ENCODE measurements at places on chromosomes 5 and 9. TPM values are rescaled to one million over a fixed set of nuclear protein-coding genes. Genes with fewer than 3 reads are reported as not detected.
A peak's percentile ranks its signal among the peaks of the same experiment; 100 is the strongest.

GRCh38 chr9:33165263-33166151, 1.6 kb downstream of the B4GALT1 start:
- no peaks in the 10 kb centered on the region for H3K36me3 ChIP-seq
- peak overlapping the region; percentile 86 for H3K4me3 ChIP-seq
- peak overlapping the region; percentile 95 for H3K27ac ChIP-seq
- H3K27me3 ChIP-seq, result no peaks in the 10 kb centered on the region
- peaks cover 36% of the 10 kb centered on the region for H3K4me1 ChIP-seq

GRCh38 chr5:126016256-126016655, 407.0 kb upstream of the GRAMD2B start:
- H3K4me3 ChIP-seq, result no peak overlapping the region
- no peaks in the 10 kb centered on the region for H3K4me1 ChIP-seq
- no peaks in the 10 kb centered on the region for H3K27me3 ChIP-seq
- no peak overlapping the region for H3K27ac ChIP-seq
- H3K36me3 ChIP-seq, result no peaks in the 10 kb centered on the region
- no peak for DNase-seq

Gene WASHC1
- total RNA-seq, result 12.2 TPM

DNA sequence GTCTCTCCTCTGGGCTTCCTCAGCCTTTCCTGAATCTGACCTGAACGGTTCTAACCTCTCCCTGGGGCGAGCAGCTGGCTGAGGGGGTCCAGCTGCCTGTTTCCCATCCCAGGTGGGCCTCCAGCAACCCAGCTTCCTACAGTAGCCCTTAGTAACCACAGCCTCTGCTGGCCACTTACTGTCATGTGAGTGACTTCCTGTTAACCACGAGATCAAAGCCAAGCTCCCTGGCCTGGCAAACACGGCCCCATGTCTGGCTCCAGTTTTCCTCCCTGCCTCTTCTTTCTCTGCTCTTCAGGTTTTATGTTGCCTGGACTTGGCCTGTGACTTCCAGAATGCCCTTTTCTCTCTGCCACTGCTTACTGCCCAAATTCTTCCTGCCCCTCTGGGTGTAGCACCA, 47.2 kb upstream of the DAB2IP start:
- H3K27ac ChIP-seq, result no peak overlapping the region
- H3K4me1 ChIP-seq, result no peaks in the 10 kb centered on the region
- H3K27me3 ChIP-seq, result no peaks in the 10 kb centered on the region
- H3K36me3 ChIP-seq, result no peaks in the 10 kb centered on the region
- DNase-seq, result no peak

DNA sequence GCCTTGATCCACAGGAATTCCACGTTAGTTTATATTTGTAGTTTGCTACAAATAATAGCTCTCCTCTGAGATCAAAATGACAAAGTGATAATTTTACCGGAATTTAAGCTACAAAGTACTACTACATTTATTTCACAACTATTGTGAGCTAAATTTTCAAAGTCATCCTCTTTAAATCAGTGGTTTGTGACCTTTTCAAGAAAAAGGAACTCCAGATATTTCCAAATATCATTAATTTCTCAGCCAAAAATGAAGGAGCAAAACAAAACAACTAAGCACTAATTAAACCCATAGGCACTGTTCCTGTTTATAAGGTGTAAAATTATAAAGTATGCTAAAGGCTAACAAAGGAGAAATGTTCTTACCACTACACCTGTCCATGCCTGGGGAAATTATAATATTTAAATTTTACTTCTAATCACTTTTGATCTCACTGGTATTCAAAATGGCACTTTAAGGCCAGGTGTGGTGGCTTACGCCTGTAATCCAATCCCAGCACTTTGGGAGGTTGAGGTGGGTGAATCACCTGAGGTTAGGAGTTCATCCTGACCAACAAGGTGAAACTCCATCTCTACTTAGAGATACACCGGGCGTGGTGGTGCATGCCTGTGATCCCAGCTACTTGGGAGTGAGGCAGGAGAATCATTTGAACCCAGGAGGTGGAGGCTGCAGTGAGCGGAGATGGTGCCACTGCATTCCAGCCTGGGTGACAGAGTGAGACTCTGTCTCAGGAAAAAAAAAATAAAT, 77.5 kb downstream of the CEMIP2 start:
- peaks cover 5% of the 10 kb centered on the region for H3K36me3 ChIP-seq
- no peak overlapping the region for H3K4me3 ChIP-seq
- H3K27ac ChIP-seq, result no peak overlapping the region
- no peak for DNase-seq
- H3K27me3 ChIP-seq, result no peaks in the 10 kb centered on the region

DNA sequence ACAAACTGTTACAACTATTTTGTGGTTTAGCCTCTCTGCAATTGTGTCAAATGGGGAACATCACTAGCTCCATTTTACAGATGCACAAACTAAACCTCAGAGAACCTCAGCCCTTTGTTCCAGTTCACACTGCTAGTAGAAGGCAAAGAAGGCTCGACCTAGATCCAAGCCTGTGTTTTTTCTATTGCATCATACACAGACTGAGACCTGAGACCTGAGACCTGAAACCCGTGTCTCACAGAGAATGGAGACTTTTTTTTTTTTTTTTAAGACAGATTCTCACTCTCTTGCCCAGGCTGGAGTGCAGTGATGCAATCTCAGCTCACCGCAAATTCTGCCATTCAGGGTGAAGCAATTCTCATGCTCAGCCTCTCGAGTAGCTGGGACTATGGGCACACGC, 120.8 kb downstream of the GALNT10 start:
- H3K27ac ChIP-seq, result no peak overlapping the region
- DNase-seq, result no peak
- H3K4me1 ChIP-seq, result no peaks in the 10 kb centered on the region
- no peak overlapping the region for H3K4me3 ChIP-seq
- no peaks in the 10 kb centered on the region for H3K36me3 ChIP-seq
- no peaks in the 10 kb centered on the region for H3K27me3 ChIP-seq

Gene CATSPER3
- total RNA-seq, result 0.85 TPM

Gene PURA
- 21.6 TPM for total RNA-seq

Gene XPA
- 7.0 TPM for total RNA-seq

Gene ITGA2
- total RNA-seq, result 19.7 TPM

GRCh38 chr5:94751460-94751859, 133.0 kb downstream of the SLF1 start:
- DNase-seq, result no peak
- H3K27me3 ChIP-seq, result no peaks in the 10 kb centered on the region
- no peak overlapping the region for H3K4me3 ChIP-seq

Gene ERAP2
- total RNA-seq, result 26.7 TPM

- no peak overlapping the region for H3K4me3 ChIP-seq
- no peak overlapping the region for H3K27ac ChIP-seq
- H3K36me3 ChIP-seq, result no peaks in the 10 kb centered on the region
Observed at GRCh38 chr9:101307051-101307450, 77.8 kb downstream of the BAAT start.

GRCh38 chr5:58615972-58616371, 33.1 kb downstream of the RAB3C start:
- no peaks in the 10 kb centered on the region for H3K27me3 ChIP-seq
- H3K36me3 ChIP-seq, result no peaks in the 10 kb centered on the region
- no peak overlapping the region for H3K27ac ChIP-seq
- no peak for DNase-seq

DNA sequence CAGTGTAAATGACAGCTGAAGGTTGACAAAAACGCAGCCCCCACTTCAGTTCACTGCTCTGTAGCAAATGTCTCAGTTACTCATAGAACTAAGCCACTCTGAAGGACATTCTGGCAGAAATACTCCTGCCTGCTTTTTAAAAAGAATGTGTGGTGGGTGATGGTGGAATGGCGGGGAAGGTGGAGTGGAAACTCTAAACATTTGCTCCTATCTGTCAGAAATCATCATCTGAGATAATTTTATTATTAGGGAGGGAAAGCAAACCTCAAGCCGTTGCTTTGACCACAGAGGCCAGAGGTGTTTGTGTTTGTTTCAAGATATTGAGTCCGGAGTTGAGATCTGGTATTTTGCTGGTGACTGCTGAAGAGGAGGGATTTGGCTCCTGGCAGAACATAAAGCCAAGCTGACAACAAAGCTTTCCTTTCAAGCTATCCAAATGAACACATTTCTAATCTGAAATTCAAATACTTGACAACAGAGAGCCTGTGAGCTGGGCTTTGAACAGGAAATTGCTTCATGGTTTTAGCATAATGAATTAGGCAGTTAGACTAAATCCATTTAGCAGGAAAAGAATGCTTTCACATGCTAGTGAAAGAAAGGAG, 362.7 kb downstream of the CSNK1G3 start:
- H3K4me1 ChIP-seq, result no peaks in the 10 kb centered on the region
- no peak for DNase-seq
- H3K27ac ChIP-seq, result no peak overlapping the region
- H3K27me3 ChIP-seq, result no peaks in the 10 kb centered on the region
- no peak overlapping the region for H3K4me3 ChIP-seq
- H3K36me3 ChIP-seq, result no peaks in the 10 kb centered on the region

DNA sequence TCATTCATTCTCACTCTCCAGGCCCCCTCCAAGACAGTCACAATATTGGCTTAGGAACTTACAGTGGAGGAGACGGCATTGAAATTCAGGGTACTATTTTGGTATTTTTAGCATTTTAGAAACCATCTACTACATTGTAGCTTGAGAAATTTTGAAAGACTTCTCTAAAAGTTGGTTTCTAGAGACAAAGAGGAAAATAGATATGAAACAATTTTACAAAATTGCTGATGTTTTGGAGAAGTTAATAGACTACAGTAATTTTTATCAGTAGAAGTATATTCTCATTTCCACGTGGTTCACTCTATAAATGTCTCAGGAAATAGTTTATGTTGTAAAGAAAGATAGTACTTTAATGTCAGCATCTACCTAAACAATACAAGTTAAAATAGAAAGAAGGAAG, 63.2 kb upstream of the ZSWIM6 start:
- no peaks in the 10 kb centered on the region for H3K4me1 ChIP-seq
- no peaks in the 10 kb centered on the region for H3K36me3 ChIP-seq
- no peak overlapping the region for H3K4me3 ChIP-seq

DNA sequence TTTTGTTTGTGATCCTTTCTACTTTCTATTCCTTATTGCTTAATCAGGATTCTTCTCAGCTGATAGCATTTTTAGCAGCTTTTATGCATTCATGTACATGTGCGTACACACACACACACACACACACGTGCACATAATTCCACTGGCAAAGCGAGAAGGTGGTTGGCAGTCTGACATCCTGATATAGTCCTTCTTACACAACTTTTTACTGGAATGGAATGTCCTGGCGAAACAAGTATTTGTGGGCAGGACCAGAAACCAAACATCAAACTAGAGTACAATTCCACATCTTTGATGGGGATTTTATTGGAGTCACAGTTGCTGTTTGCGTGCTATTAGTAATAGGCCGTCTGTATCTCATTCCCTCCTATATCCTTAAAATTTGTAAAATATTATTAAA, 356.5 kb downstream of the CCDC171 start:
- no peaks in the 10 kb centered on the region for H3K4me1 ChIP-seq
- DNase-seq, result no peak
- H3K27ac ChIP-seq, result no peak overlapping the region
- no peaks in the 10 kb centered on the region for H3K36me3 ChIP-seq
- no peak overlapping the region for H3K4me3 ChIP-seq

- H3K36me3 ChIP-seq, result peaks cover 19% of the 10 kb centered on the region
- H3K4me1 ChIP-seq, result no peaks in the 10 kb centered on the region
- peak; percentile 48 for DNase-seq
- H3K27ac ChIP-seq, result no peak overlapping the region
- H3K27me3 ChIP-seq, result no peaks in the 10 kb centered on the region
- no peak overlapping the region for H3K4me3 ChIP-seq
Observed at GRCh38 chr9:33924978-33925797, 108.2 kb downstream of the UBE2R2 start.

Gene MTAP
- total RNA-seq, result 22.0 TPM

DNA sequence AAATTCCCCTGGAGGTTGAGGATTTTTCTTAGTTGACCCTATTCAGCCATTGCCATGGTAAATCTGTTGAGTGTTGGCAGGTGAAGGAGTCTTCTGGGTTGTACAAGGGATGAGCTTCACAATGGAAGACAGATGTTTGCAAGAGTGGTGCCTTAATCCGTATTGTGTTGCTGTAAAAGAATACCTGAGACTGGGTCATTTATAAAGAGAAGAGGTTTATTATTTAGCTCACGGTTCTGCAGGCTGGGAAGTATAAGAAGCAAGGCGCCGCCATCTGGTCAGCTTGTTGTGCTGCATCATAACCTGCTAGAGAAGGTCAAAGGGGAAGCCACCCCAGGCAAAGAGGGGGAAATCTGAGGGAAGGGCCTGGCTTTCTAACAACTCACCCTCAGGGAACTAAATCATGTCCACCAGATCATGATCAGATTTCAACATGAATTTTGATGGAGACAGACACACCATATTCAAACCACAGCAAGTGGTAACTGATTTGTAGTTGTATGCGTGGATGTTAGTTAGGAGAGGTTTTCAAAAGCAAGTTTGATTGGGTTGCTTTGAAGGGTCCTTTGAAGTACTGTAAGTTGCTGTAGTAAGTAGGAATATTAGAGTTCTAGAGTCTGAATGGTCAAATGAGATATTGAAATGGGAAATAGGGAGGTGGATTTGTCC, 2.5 kb downstream of the TNPO1 start:
- peaks cover 9% of the 10 kb centered on the region for H3K4me1 ChIP-seq
- H3K4me3 ChIP-seq, result no peak overlapping the region
- H3K27ac ChIP-seq, result no peak overlapping the region
- no peaks in the 10 kb centered on the region for H3K27me3 ChIP-seq
- H3K36me3 ChIP-seq, result no peaks in the 10 kb centered on the region
- DNase-seq, result peak; percentile 77

DNA sequence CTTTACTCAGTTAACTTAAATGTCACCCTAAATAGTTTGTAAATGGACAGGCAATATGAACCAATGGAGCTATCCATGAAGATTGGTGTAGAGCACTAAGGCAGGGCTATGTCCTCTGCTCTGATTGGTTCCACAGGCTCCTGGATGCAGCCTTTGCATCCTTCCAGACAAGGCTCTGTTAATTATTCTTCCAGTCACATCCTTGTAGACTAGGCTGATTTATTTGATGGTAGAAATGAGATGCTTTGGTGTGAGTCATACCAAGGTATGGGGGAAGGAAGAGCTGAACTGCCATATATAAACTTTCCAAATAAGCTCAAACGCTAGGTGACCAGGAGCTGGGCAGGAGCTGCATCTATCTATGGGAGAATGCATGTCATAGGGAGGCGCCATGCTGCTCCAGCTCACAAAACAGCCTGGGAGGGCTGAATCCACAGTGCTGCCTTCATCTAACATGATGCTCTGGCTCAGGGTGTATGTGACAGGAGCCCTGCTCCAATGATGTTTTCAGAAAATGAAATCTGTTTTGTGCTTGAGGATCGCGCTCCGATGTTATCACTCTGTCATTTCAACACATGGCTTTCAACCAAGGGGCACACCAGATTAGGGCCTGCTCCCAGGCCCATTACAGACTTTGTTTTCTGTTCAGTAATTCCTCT, 818.0 kb upstream of the ZNF608 start:
- H3K27me3 ChIP-seq, result no peaks in the 10 kb centered on the region
- H3K4me1 ChIP-seq, result no peaks in the 10 kb centered on the region
- no peaks in the 10 kb centered on the region for H3K36me3 ChIP-seq
- H3K4me3 ChIP-seq, result no peak overlapping the region
- H3K27ac ChIP-seq, result no peak overlapping the region

GRCh38 chr5:157198277-157198986, 17.8 kb downstream of the ITK start:
- no peaks in the 10 kb centered on the region for H3K27me3 ChIP-seq
- no peaks in the 10 kb centered on the region for H3K36me3 ChIP-seq
- no peaks in the 10 kb centered on the region for H3K4me1 ChIP-seq
- H3K4me3 ChIP-seq, result no peak overlapping the region
- H3K27ac ChIP-seq, result no peak overlapping the region
- no peak for DNase-seq

GRCh38 chr5:151721812-151722391, 35.2 kb upstream of the SPARC start:
- no peaks in the 10 kb centered on the region for H3K27me3 ChIP-seq
- no peaks in the 10 kb centered on the region for H3K36me3 ChIP-seq

All from colonic mucosa (tissue), 4 donors.